ENCODE measurements at places on chromosomes 12 and 14. TPM values are rescaled to one million over a fixed set of nuclear protein-coding genes. Genes with fewer than 3 reads are reported as not detected.

- DNase-seq: no peak
These were observed 20.5 kb upstream of the ZNF740 start for GRCh38 chr12:53160000-53160399.

- DNase-seq: no peak
These were observed 138.6 kb upstream of the MDM1 start for GRCh38 chr12:68470664-68471328.

DNA sequence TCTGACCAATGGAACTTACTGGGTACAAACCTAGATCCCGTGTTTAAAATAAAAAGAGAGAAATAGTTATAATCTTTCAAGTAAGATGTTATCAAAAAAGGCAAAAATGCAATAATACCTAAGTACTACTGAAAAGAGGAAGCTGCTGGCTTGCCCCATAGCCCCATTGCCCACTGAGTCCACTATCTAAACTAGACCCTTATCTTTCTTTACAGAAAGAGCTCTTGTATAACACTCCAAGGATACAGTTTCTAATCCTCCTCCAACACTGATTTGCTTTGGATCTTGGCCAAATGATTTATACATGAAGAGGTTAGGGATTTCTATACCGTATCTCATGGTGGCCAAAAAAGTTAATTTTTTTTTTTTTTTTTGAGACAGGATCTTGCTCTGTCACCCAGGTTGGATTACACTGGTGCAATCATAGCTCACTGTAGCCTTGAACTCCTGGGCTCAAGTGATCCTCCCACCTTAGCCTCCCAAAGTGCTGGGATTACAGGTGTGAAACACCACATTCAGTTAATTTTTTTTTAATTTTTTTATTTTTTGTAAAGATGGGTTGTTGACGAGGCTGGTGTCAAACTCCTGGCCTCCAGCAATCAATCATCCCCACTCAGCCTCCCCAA lies 2.6 kb downstream of the GXYLT1 start:
- no peak for DNase-seq

DNA sequence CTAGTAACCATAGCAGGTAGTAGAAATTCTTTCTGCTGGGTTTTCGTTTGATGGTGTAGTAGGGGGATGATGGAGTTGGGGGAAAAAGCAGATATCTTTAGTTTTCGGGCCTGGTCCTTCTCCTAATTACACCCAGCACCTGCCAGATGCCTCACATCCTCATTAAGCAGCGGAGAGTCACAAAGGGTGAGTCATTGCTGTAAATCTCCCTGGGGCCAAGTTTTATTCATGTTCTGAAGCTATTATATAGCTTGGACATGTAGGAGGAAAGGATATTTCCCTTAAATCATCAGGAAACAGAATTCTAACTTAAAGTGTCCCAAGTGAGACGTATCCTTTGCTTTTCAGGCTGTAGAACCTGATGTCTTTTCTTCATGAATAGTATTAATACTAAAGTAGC lies 4.9 kb upstream of the NECAP1 start:
- DNase-seq: peak; percentile 31

DNA sequence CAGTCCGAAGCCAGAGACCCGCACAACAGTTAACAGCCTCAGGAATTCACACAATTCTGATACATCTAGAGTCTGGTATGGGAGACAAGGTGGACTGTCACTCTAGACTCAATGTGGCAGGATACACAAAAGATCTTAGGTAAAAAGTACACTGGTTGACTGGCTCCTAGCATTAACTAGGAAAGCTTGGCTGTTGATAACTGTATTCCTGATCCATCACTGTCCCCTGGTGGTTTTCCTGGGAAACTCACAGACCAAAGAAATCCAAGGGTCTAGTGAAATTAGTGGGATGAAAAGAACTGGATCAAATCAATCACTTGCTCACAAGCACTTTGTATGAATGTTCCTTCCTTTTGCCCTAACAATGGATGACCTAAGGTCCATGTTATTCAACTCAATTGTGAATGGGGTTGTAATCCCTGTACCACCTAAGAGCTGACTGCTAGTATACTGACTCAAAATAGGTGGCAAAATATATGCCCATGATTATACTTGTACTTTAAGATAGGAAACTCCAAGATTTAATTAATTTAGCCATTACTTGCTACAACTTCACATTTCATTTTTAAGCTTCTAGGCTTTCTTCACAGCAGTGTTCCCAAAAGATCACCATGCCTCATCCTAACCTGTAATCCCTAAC lies 14.0 kb downstream of the NPC2 start:
- no peak for DNase-seq

GRCh38 chr14:38404100-38404541 lies 148.2 kb upstream of the CLEC14A start:
- no peak for DNase-seq

DNA sequence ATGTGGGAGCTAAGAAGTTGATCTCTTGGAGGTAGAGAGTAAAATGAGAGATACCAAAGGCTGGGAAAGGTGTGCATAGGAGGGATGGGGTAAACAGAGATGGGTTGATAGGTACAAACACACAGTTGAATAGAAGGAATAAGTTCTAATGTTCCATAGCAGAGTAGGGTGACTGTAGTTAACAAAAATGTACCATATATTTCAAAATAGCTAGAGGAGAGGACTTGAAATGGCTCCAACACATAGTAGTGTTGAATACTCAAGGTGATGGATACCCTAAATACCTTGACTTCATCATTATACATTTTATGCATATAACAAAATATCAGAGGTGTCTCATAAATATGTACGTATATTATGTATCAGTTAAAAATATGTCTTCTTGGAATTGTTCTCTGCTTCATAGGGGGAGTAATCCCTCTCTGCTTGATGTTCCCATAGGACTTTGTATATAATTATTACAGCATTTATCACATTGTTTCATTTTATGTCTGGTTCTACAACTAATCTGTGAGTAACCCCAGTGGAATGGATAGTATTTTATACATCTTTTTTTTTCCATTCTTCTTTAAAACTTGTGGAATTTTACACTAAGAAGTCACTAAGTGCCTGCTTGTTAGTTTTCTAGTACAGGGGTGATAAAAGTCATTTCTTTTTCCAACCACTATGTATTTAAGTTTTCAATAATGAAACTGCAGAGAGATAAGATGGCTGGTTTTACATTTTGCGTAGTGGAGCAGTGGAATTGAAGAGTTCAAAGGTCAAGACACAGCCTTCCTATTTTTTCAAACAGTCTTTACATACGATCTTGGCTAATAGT lies 1940.0 kb upstream of the SEL1L start:
- DNase-seq: no peak

Gene OAS2
- polyA plus RNA-seq: 6.9 TPM

Gene RNU4-1
- polyA plus RNA-seq: not detected

Data from renal pelvis (tissue), 12 donors.